ENCODE measurements at places on chromosomes 16 and 17. TPM values are rescaled to one million over a fixed set of nuclear protein-coding genes. Genes with fewer than 3 reads are reported as not detected.
A peak's percentile ranks its signal among the peaks of the same experiment; 100 is the strongest.

Gene CDRT4
- polyA plus RNA-seq = 12.1 TPM

GRCh38 chr16:11399261-11399831 is 54.1 kb downstream of the RMI2 start:
- no peak for DNase-seq

DNA sequence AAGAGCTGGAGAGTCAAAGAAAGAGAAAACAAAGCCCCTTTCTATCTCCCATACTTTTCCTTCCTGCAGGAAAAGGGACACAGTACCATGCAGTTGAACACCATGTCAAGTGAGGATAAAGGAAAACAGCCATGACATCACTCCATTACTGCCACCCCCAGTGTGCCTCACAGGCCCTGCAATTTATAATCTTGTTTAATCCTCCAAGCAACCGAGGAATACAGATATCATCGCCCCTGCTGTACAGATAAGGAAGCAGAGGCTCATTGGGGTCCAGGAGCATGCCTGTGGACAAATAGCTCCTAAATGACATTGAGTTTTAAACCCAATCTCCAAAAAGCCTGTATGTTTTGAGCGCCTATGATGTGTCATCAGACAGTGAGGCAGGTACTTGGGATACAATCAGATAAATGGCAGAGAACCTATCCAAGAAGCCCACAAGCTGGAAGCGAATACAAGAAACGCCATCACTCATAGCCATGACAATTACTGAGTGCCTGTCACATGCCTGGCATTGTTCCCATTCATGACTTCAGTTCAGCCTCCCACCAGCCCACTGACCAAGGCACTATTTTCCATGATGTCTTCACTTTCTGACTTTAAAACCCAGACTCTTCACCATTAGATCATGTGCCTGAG is 45.5 kb downstream of the CPPED1 start:
- no peak for DNase-seq

DNA sequence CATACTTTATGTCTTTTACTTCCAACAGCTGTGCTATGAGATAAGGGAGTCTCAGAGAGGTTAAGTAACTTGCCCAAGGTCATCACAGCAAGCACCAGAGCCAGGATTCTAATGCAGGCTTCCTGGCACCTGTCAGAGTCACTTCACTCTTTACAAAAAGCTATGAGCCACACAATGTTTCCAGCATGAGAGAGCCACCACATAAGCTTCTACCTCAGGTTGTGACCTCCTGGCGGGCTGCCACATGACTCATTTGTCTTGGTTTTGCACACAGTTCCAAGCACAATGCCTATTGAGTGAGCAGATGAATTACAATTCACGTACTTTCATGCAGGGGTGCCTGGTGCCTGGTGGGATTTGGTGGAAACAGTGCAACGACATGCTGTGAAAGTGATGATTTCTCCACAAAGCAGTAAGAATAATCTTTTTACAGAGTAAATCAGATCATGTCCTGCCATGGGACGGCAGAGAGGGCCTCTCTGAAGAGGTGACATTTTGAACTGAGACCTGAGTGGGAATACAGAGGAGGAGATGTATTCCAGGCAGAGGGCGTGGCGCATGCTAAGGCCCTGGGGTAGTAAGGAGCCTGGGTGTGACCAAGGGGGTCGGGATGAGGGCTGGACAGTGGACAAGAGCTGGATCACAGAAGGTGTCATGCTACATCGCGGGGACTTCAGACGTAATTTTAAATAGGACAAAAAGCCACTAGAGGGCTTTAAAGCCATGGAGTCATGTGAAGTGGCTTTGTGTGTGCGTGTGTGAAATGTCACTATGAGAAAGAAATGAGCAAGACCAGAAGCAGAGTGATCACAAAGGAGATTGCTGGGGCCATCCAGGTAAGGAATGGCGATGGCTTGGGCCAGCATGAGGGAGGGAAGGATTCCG is 53.4 kb downstream of the CACNG3 start:
- peak; percentile 50 for DNase-seq

GRCh38 chr16:51831595-51832367 is 680.7 kb upstream of the SALL1 start:
- no peak for DNase-seq

Gene ANKRD40CL
- 0.09 TPM for polyA plus RNA-seq

- no peak for DNase-seq
These were observed 43.6 kb downstream of the NLRC5 start for GRCh38 chr16:57032931-57033330.

DNA sequence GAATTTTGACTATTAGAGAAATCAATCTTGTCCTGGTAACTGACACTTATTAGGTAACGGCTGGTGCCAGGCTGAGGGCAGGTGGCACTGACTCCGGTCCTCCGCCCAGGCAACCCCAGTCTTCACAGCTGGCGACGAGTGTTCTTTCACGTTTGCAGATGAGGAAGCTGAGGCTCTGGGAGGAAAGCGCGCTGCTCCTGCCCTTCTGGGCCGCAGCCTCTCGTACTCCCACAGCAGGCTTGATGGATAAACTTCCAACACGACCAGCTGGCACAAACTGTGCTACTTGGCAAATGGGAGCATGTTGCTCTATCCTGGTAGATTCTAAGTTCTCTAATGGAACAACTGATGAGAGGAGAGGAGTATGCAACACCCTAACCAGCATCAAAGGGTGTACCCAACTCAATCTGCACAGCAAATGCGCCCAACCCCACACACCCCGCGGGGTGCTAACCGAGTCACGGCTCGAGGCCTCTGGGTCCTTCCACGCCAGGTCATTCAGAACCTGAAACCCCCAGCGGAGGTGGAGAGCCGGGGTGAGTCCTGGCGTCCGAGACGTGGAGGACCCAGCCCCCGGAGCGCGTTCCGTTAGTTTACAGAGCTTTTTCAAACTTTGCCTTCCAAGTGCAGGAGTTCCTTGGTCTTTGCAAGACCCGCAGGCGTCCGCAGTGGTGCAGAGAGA is 477 bp upstream of the SLC47A1 start:
- no peak for DNase-seq

Gene MT1B
- polyA plus RNA-seq = not detected

- peak; percentile 67 for DNase-seq
These were observed 7.5 kb downstream of the BTBD17 start for GRCh38 chr17:74354123-74354522.

Gene DNAH17
- polyA plus RNA-seq = 1.8 TPM

Gene COL1A1
- polyA plus RNA-seq = 0.14 TPM

DNA sequence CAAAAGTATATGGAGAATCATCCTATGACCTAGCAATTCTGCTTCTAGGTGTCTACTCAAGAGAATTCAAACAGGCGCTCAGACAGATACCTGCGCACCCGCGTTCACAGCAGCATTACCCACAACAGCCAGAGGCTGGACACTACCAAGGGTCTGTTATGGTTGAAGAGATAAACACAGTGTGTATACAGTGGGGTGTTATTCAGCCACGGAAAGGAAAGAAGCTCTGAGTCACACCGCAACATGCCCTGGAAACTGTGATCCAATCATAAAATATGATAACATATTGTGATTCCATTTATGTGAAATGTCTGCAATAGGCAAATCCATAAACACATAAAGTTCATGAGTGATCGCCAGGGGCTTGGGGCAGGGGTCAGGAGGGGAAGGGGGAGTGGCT is 18.0 kb upstream of the JPH3 start:
- DNase-seq = no peak

- DNase-seq = no peak
These were observed 21.0 kb downstream of the PMM2 start for GRCh38 chr16:8818504-8819270.

GRCh38 chr17:82457073-82457928 is 1.2 kb upstream of the NARF start:
- peak; percentile 69 for DNase-seq

- DNase-seq = no peak
These were observed 34.0 kb downstream of the HS3ST3B1 start for GRCh38 chr17:14334919-14335318.

GRCh38 chr17:56111706-56112485 is 41.4 kb upstream of the ANKFN1 start:
- DNase-seq = no peak

Gene ODAD4
- polyA plus RNA-seq = 0.73 TPM

Gene TMEM238L
- not detected for polyA plus RNA-seq

GRCh38 chr16:19746561-19746960 is 28.5 kb downstream of the IQCK start:
- DNase-seq = no peak

All from HepG2 (cell line).